RPMI7951 (cell line): ENCODE measurements at places on chromosomes 2 and 18. TPM values are rescaled to one million over a fixed set of nuclear protein-coding genes. Genes with fewer than 3 reads are reported as not detected.

DNA sequence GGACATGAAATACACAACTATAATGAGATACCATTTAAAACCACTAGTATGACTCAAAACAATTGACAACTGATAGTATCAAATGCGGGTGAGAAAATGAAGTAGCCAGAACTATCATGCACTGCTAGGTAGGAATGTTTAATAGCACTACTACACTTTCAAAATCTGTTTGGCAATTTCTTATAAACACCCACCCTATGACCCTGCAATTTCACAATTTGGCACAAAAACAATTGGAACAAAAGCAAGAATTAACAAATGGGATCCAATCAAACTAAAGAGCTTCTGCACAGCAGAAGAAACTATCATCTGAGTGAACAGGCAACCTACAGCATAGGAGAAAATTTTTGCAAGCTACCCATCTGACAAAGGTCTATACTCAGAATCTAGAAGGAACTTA, 431.2 kb upstream of the GYPC start:
- no peak for DNase-seq

GRCh38 chr2:2229626-2230432, 101.2 kb downstream of the MYT1L start:
- DNase-seq, result peak; percentile 8

- no peak for DNase-seq
Observed at GRCh38 chr2:225002656-225003045, 39.6 kb downstream of the DOCK10 start.

Gene SCYGR1
- total RNA-seq, result not detected in 2 replicates

Gene GAD1
- 3.9 and 6.7 TPM in 2 replicates for total RNA-seq
